Sigmoid colon (tissue), 7 donors: ENCODE measurements at places on chromosomes 4 and X. TPM values are rescaled to one million over a fixed set of nuclear protein-coding genes. Genes with fewer than 3 reads are reported as not detected.

EFNB1 gene
- polyA plus RNA-seq: 53.2 TPM

CDKL2 gene
- polyA plus RNA-seq: not detected

CCDC110 gene
- 1.2 TPM for polyA plus RNA-seq

CYBB gene
- 23.0 TPM for polyA plus RNA-seq

AADAT gene
- 0.92 TPM for polyA plus RNA-seq

NEUROG2 gene
- not detected for polyA plus RNA-seq

FAM13A gene
- 14.8 TPM for polyA plus RNA-seq

SH3BP2 gene
- polyA plus RNA-seq: 35.6 TPM

TBX22 gene
- not detected for polyA plus RNA-seq

ZMYM3 gene
- polyA plus RNA-seq: 2.8 TPM

FAM9C gene
- polyA plus RNA-seq: not detected

P2RY4 gene
- polyA plus RNA-seq: 0.44 TPM

PCDH10 gene
- not detected for polyA plus RNA-seq

CXCL11 gene
- polyA plus RNA-seq: not detected

EDA2R gene
- polyA plus RNA-seq: not detected

TRMT10A gene
- polyA plus RNA-seq: 4.8 TPM

TRIM2 gene
- 25.5 TPM for polyA plus RNA-seq

CXCL5 gene
- polyA plus RNA-seq: 0.92 TPM

SH3BGRL gene
- 83.5 TPM for polyA plus RNA-seq

RNF212 gene
- polyA plus RNA-seq: 0.60 TPM

KLF3 gene
- 64.0 TPM for polyA plus RNA-seq

PNPLA4 gene
- polyA plus RNA-seq: 24.5 TPM

NUDT10 gene
- 0.60 TPM for polyA plus RNA-seq

CXorf66 gene
- not detected for polyA plus RNA-seq

FGF5 gene
- polyA plus RNA-seq: not detected

SORBS2 gene
- polyA plus RNA-seq: 26.9 TPM

CTAG1A gene
- polyA plus RNA-seq: not detected

ATP2B3 gene
- 0.26 TPM for polyA plus RNA-seq

HSFX4 gene
- not detected for polyA plus RNA-seq

CT45A5 gene
- not detected for polyA plus RNA-seq

LANCL3 gene
- polyA plus RNA-seq: 1.6 TPM

GRIA2 gene
- not detected for polyA plus RNA-seq

CENPE gene
- polyA plus RNA-seq: 5.2 TPM

QDPR gene
- 21.7 TPM for polyA plus RNA-seq

CENPVL2 gene
- not detected for polyA plus RNA-seq

HMX1 gene
- polyA plus RNA-seq: not detected

ADGRG4 gene
- polyA plus RNA-seq: not detected

HMGB3 gene
- 46.4 TPM for polyA plus RNA-seq

SRPK3 gene
- not detected for polyA plus RNA-seq

NONO gene
- 169 TPM for polyA plus RNA-seq

TCP11X2 gene
- polyA plus RNA-seq: not detected

COQ2 gene
- polyA plus RNA-seq: 12.7 TPM

ANK2 gene
- 12.4 TPM for polyA plus RNA-seq

FRG2 gene
- not detected for polyA plus RNA-seq

RTL5 gene
- 1.8 TPM for polyA plus RNA-seq

PDGFRA gene
- 25.1 TPM for polyA plus RNA-seq

SSX4B gene
- not detected for polyA plus RNA-seq
